Activated T-helper 1 cell treated with Interleukin-2 at 50 U/mL for 16 hours (primary cell): ENCODE measurements at places on chromosomes 7 and 10.

- DNase-seq: no peak
Observed at GRCh38 chr7:156055206-156055822, 243.1 kb upstream of the SHH start.

DNA sequence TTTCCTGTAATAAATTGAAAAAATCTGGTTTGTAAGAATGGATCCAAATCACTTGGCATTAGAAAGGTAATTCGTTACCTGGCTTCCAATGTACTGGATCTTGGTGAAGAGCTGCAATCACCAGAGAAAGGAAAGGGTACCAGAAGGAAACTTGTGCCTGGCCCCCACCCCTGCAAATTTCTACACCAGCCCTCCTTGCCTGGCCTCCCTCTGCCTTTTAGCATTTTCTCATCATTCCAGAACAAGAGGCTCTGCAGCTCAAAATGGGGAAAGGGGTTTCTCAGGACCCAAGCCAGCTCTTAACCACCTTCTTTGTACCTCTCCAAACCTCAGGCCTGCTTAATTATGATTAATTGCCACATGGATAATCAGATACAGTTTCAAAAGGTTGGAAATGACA lies 612.8 kb upstream of the MGMT start:
- no peak for DNase-seq

DNA sequence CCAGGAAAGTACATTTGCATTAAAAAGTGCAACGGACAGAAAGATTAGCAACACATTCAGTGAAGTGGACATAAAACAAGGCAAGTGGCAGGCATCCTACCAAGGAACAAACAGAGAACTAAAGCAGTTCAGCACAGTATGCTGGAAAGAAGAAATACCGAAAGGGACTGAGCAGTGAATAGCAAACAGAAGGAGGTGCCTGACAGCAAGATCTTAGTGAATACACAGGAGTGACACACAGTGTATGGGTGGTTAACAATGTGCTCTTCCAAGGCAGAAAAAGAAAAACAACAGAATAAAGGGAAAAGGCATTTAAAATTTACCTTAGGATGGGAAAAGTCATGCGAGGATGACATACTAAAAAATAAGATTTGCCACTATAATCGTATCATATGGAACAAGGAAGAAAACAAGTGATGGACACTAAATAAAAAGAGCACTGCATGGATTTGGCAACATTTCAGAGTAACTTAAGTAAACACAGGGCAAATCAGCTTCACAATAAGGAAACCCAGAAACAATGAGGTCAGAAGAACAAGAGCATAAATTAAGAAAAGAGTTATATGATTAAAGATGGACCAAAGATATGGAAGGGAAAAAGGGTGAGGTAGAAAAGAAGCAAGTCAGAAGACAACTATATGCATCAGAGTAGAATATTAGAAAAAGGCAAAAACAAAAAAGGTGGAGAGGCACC lies 29.5 kb downstream of the MEST start:
- DNase-seq: no peak

- DNase-seq: no peak
Observed at GRCh38 chr10:72049969-72050781, 38.2 kb downstream of the SPOCK2 start.

GRCh38 chr7:41886262-41886900 lies 183.5 kb upstream of the INHBA start:
- no peak for DNase-seq

- no peak for DNase-seq
Observed at GRCh38 chr7:91630581-91631380, 249.7 kb downstream of the MTERF1 start.

DNA sequence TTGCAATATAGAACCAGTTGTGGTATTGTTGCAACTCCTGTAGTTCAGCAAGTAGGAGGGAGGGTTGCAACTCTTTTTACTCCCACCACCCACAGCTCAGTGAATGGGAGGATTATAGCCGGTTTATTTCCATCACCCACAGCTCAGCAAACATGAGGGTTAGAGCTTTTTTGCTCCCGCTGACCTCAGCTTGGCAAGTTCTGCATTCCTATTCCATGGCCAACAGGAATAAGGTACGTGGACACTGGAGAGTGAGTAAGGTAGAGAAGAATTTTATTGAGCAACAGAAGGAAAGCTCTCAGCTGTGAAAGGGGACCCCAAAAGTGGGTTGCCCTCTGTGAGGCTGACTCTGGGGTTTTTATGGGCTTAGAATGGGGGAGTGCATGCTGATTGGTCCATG lies 167.1 kb upstream of the SMIM30 start:
- DNase-seq: no peak

- no peak for DNase-seq
Observed at GRCh38 chr10:114849674-114850073, 28.1 kb downstream of the FHIP2A start.

DNA sequence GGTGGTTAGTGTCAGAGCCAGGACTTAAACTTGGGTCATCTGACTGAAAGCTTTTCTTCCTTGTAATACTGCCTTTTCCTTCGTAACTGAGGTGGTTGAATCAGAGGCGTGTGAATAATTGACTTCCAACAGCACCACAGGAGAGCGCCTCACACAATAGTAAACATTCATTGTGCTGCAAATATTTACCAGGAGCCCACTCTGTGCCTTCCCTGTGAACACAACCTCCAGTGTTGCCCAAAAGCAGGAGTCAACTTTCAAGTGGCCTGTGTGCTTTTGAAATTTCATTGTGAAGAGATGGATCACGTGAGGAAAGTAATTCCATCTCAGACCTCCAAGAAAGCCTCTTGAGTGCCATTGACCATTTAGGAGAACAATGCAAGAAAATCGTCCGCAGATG lies 60.2 kb downstream of the ADRA2A start:
- no peak for DNase-seq

DNA sequence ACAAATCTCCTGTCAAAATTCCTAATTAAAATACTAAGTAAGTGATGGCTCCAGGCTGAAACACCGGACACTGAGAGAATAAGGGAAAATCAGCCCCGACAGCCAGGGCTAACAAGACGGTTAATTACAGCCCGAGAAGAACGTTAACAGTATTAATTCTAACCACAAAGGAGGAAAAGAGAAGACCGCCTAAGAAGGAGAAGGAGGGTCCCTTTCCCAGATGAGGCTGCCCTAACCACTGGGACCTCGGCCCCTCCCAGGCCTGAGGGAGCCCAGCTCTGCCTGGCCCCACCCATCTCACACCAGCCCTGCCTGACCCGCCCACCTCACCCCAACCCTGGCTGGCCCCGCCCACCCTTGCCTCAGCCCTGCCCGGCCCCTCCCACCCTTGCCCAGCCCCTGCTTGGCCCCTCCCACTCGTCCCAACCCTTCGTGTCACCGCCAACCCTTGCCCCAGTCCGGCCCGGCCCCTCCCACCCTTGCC lies 51.3 kb downstream of the PWWP2B start:
- no peak for DNase-seq

DNA sequence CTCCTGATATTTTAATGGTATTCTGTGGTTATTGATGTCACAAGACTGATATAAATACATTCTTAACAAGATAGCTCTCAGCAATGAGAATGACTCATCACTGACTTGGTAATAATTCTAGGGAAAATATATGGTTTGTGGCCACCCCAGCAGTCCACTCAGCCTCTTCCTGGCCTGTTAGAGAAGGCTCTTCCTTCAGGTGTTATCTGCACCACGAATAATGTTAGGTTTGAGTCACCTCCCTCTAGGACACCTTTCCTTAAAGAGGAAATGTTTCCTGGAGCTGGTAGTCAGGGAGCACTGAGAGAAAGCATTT lies 163.3 kb downstream of the SVIL start:
- DNase-seq: no peak

GRCh38 chr7:112446431-112446830 lies 3.8 kb upstream of the IFRD1 start:
- no peak for DNase-seq

DNA sequence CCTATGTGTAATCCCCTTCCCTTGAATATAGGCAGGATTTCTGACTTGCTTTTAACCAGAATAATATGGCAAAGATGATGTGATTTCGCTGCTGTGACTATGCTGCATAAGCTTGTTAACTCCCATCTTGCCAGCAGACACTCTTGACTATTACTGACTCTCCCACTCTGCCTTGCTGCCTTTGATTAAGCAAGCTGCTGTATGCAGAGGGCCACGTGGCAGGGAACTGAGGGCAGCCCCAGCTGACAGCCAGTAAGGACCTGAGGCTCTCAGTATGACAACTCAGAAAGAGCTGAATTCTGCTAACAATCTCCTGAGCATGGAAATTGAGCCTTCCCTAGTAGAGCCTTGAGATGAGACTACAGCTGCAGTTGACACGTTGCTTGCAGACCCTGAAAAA lies 279.4 kb upstream of the CACNA2D1 start:
- DNase-seq: no peak

DNA sequence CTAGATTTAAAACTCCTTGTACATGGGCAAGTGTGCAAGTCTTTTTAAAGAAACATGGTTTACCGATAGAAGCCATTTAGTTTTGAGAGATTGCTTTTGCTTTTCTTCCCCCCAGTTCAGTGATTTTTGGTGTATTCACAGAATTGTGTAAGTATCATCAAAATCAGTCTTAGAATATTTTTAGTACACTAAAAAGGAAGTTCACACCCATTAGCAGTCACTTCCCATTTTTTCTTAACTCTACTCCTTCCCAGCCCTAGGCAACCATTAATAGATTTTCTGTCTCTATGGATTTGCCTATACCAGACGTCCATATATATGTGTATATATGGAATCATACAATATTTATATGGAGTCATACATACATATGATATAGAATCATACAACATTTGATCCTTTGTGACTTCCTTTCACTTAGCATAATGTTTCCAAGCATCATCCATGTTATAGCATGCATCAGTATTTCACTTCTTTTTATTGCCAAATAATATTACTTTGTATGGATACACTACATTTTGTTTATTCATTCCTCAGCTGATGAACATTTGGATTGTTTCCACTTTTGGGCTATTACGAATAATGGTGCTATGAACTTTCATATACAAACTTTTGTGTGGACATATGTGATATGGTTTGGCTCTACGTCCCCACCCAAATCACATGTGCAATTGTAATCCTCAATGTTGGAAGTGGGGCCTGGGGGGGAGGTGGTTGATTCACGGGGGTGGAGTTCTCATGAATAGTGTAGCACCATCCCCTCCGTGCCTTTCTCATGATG lies 16.5 kb upstream of the ARL4A start:
- no peak for DNase-seq

DNA sequence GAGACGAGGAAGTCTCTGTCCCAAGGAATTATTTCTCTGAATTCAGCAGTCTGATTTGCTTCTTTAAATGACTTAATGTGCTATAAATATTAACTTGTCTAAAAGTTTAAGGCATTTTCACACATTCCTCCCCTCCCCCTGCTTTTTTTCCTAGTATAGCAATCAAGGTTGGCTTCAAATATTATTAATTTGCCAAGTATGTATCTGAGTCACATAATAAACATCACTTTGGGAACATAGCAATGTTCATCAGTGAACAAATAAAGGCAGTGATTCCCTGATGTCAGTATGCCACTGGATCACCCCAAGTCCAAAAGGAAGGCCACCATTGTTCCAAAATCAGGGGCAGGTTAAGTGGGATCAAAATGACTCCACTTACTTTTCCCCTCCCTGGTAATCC lies 40.5 kb downstream of the PDE6C start:
- DNase-seq: no peak

- DNase-seq: peak; percentile 5
Observed at GRCh38 chr10:129467359-129468064, 471 bp downstream of the MGMT start.

DNA sequence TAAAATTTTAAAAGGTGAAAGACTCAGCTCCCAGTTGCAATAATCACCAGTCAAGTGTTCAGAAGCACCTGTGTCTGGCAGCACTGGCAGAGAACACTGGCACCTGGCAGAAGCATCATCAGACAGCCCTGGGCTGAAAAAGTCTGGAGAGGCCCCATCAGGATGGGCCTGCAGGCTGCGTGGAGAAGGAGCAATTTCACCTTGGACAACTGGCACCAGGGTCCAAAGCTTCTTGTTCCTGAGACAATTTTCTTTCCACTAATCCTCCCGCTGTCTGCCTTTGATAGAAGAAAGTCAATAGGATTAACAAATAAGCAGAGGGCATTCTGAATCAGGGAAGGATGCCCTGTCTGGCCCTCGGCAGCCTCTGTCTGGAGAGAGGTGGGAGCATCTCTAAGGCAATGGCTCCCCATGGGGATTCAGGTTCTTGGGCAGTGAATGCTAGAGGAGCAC lies 6.5 kb downstream of the COBL start:
- no peak for DNase-seq

DNA sequence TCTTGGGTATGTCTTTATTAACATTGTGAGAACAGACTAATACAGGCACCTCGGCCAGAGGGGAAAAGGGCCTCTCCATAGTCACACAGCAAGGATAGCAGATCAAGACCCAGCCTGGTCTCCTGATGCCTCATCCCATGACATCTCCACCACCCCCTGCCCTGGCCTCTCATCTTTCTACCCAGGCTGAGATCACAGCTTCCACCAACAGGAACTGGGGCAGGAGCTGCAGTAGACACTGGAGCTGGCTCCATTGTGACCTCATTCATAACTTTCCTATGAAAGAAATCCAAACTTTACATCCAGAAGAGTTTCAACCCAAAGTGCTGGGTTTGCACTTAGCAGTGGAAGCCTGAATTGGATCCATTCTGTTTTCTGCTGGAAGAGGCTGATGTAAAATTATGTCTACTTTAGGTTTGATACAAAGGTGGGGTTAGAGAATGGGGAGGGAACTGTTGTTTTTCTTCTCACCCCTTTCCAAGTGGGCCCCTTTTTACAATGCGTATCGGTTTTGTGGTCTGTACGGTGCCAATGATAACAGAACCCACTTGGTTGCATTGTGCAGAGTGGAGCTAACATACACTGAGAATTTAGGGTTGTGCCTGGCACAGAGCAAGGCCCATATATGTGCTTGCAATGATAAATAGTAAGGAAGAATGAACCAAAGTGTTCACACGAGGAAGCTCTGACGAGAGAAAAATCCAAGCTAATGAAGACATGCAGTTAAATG lies 28.6 kb upstream of the INSIG1 start:
- no peak for DNase-seq

DNA sequence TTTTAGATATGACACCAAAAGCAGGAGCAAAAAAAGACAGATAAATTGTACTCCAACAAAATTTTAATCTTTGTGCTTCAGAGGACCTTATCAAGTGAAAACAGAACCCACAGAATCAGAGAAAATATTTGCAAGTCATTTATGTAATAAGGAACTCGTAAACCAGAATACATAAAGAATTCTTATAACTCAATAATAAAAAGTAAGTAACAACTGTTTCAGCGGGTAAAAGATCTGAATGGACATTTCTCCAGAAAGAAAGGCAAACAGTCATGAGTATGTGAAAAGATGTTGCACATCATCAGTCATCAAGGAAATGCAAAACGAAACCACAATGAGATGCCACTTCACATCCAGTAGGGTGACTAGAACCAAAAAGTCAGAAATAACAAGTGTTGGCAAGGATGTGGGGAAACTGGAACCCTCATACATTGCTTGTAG lies 167.7 kb upstream of the KCTD7 start:
- no peak for DNase-seq
